ENCODE measurements at places on chromosomes 2 and 18.
A peak's percentile ranks its signal among the peaks of the same experiment; 100 is the strongest.

GRCh38 chr2:188440849-188441248, 149.2 kb downstream of the GULP1 start:
- no peaks in the 10 kb centered on the region for H3K36me3 ChIP-seq
- H3K4me1 ChIP-seq, result no peaks in the 10 kb centered on the region
- no peak overlapping the region for H3K4me3 ChIP-seq
- no peak for DNase-seq
- H3K27me3 ChIP-seq, result no peaks in the 10 kb centered on the region

- H3K27me3 ChIP-seq, result no peaks in the 10 kb centered on the region
- H3K4me1 ChIP-seq, result no peaks in the 10 kb centered on the region
- H3K27ac ChIP-seq, result no peak overlapping the region
- no peaks in the 10 kb centered on the region for H3K36me3 ChIP-seq
These were observed 13.4 kb downstream of the COLEC12 start for GRCh38 chr18:486929-487740.

GRCh38 chr2:207078186-207078798, 87.5 kb downstream of the KLF7 start:
- no peaks in the 10 kb centered on the region for H3K27me3 ChIP-seq
- peaks cover 5% of the 10 kb centered on the region for H3K4me1 ChIP-seq
- H3K4me3 ChIP-seq, result no peak overlapping the region
- H3K36me3 ChIP-seq, result peaks cover 24% of the 10 kb centered on the region
- no peak overlapping the region for H3K27ac ChIP-seq

GRCh38 chr18:57436191-57436964, 1.2 kb downstream of the ONECUT2 start:
- H3K36me3 ChIP-seq, result no peaks in the 10 kb centered on the region
- H3K27me3 ChIP-seq, result peaks cover 75% of the 10 kb centered on the region
- DNase-seq, result no peak
- H3K4me3 ChIP-seq, result no peak overlapping the region
- peaks cover 22% of the 10 kb centered on the region for H3K4me1 ChIP-seq
- no peak overlapping the region for H3K27ac ChIP-seq

- H3K36me3 ChIP-seq, result no peaks in the 10 kb centered on the region
- H3K27me3 ChIP-seq, result no peaks in the 10 kb centered on the region
- no peak for DNase-seq
- no peaks in the 10 kb centered on the region for H3K4me1 ChIP-seq
- no peak overlapping the region for H3K27ac ChIP-seq
These were observed 489.5 kb downstream of the TNS1 start for GRCh38 chr2:217513258-217513657.

GRCh38 chr2:136246086-136246669, 128.2 kb upstream of the CXCR4 start:
- no peak overlapping the region for H3K4me3 ChIP-seq
- H3K4me1 ChIP-seq, result peaks cover 8% of the 10 kb centered on the region
- H3K27me3 ChIP-seq, result no peaks in the 10 kb centered on the region
- H3K36me3 ChIP-seq, result no peaks in the 10 kb centered on the region

DNA sequence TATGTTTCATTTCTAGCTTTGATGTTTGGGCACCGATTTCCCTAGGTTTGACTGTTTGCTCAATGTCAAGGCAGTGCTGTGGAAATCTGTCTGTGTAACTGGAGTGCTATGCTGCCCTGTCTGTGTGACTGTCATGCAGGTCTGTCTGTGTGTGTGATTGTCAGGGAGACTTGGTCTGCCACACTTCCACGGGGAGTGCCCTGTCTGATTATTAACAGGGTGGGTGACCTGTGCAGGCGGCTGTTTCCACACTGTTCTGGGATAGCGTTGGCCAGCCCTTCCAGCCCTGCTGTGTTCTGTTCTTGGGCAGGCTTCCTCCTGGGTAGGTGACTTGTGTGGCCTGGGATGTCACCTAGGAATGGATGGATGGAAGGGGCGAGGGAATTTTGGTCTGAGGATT, 85.3 kb downstream of the FHOD3 start:
- no peaks in the 10 kb centered on the region for H3K4me1 ChIP-seq
- H3K36me3 ChIP-seq, result no peaks in the 10 kb centered on the region
- no peak overlapping the region for H3K4me3 ChIP-seq
- H3K27ac ChIP-seq, result no peak overlapping the region
- no peaks in the 10 kb centered on the region for H3K27me3 ChIP-seq

DNA sequence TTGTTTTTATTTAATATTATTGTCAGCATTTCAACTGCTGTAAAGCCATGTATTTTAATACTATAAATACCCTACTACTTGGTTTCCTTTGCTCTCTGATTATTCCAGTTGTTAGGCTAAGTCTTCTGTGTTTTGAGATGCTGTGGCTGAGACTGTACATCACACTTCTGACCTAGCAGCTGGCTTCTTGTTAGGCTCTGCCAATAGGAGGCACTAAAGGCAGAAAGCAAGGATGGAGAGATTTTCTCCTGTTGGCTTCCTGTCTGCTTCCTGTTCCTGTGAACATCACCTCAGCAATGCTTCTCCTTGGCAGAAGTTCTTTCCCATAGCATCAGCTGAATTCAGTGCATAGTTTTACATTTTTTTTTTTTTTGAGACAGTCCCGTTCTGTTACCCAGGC, 68.3 kb upstream of the YPEL5 start:
- H3K36me3 ChIP-seq, result no peaks in the 10 kb centered on the region
- H3K4me3 ChIP-seq, result no peak overlapping the region
- no peak for DNase-seq
- no peaks in the 10 kb centered on the region for H3K4me1 ChIP-seq

GRCh38 chr2:75199428-75200011, at the start of gene TACR1:
TSS of gene TACR1 (minus strand) at chr2:75199520. CDS start at chr2:75198934, 586 bp downstream.
- peaks cover 16% of the 10 kb centered on the region for H3K27me3 ChIP-seq
- no peak within 1 kb of the TSS for H3K27ac ChIP-seq
- no peaks in the 10 kb centered on the region for H3K4me1 ChIP-seq
- DNase-seq, result peak; percentile 8
- peak within 1 kb of the TSS; percentile 17 for H3K4me3 ChIP-seq

GRCh38 chr2:71928734-71929481, 218.8 kb downstream of the CYP26B1 start:
- no peak overlapping the region for H3K4me3 ChIP-seq
- no peak overlapping the region for H3K27ac ChIP-seq
- H3K36me3 ChIP-seq, result no peaks in the 10 kb centered on the region
- no peaks in the 10 kb centered on the region for H3K27me3 ChIP-seq

GRCh38 chr2:191846515-191847476, at the start of gene CAVIN2:
TSS of gene CAVIN2 (minus strand) at chr2:191847088. CDS start at chr2:191846925, 163 bp downstream.
- peaks cover 4% of the 10 kb centered on the region for H3K4me1 ChIP-seq
- H3K27me3 ChIP-seq, result peaks cover 4% of the 10 kb centered on the region
- no peaks in the 10 kb centered on the region for H3K36me3 ChIP-seq
- no peak within 1 kb of the TSS for H3K4me3 ChIP-seq
- DNase-seq, result no peak

Measured in effector memory CD4-positive, alpha-beta T cell (primary cell).